ENCODE measurements at places on chromosomes 7 and 10.

GRCh38 chr10:114073395-114074186 lies 29.9 kb downstream of the ADRB1 start:
- no peak for DNase-seq

DNA sequence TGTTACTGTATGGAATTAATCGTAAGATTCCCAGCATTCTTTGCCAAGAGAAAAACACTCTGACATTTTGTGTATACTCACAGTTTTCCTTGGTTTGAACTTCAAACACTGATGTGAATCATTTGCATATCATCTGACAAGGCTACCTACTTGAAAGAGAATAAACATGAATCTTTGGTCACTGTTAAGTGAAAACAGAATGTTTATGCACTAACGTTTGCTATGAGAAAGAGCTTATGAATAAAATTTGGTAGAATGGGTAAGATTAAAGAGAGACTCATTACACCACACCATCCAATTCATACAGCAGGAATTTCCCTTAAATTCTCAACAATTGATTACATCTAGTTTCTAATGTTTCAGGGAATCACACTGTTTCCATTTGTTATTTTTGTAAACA lies 46.6 kb downstream of the MACC1 start:
- DNase-seq, result no peak

DNA sequence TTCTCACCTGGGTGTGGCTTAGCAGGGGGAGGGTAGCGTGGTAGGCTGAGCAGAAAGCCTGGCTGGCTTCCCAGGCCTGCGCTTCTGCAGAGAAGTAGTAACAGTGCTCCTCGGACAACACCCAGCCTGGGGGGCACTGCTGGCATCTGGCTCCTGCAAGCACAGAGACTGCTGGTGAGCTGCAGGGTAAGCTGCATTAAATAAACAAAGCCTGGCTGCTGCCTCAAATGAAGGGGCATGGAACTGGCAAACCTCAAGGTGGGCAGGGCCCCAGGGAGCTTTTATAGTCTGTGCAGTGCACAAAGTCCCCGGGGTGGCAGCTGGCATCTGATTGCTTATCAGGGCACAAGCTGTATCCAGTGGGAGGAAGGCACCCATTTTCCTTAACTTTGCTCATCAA lies 3.9 kb downstream of the KLRG2 start:
- DNase-seq, result no peak

GRCh38 chr10:5589011-5589660 lies 64.4 kb downstream of the CALML3 start:
- DNase-seq, result no peak

GRCh38 chr10:69500864-69501468 lies 49.7 kb downstream of the TSPAN15 start:
- no peak for DNase-seq

GRCh38 chr7:68892236-68892635 lies 706.0 kb upstream of the AUTS2 start:
- DNase-seq, result no peak

GRCh38 chr10:101225846-101226421 lies 3.3 kb downstream of the LBX1 start:
- no peak for DNase-seq

DNA sequence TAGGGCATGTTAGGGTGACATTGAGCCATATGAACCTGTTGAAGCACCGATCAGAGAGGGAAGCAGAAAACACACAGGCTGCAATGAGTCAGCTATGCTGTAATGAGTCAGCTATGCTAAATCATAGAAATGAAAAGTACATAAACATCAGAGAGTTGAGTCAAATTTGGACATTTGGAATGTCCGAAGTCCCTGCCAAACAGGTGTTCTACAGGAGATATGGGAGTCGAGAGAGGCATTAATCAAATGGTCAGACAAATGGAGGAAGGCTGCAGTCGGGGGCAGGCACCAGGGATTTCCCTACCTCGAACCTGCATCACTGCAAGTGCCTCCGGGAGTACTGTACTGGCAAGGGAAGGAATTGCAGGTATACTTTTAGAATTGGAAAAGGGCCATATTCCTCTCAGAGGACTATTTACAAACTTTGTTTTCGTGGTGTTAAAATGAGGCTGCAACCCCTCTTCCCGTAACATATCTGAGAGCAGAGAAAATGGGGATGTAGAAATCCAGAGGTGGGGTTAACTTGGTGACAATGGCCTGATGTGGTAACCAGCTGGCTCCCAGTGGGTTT lies 8.8 kb upstream of the ZC3HAV1 start:
- DNase-seq, result no peak

- no peak for DNase-seq
Measured at GRCh38 chr10:110410329-110411046, 87.2 kb upstream of the DUSP5 start.

DNA sequence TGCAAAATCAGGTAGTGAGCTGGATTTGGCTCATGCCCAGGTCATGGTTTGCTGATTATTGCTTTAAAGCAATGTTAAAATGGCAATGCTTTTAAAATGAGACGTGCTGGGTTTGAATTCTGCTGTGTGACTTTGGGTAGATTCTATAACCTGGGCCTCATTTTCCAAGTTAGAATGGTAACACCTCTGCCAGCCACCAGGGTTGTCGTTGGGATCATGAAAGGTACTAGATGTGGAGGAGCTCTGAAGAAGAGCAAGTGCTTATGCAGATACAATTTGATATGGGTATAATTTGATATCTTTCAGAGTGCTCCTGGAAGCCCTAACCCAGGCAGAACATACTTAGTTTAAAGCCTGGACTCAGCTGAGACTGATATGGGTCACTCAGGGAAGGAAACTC lies 60.0 kb downstream of the EVX1 start:
- DNase-seq, result no peak

- DNase-seq, result no peak
Measured at GRCh38 chr7:73865738-73866445, 4.9 kb downstream of the TMEM270 start.

DNA sequence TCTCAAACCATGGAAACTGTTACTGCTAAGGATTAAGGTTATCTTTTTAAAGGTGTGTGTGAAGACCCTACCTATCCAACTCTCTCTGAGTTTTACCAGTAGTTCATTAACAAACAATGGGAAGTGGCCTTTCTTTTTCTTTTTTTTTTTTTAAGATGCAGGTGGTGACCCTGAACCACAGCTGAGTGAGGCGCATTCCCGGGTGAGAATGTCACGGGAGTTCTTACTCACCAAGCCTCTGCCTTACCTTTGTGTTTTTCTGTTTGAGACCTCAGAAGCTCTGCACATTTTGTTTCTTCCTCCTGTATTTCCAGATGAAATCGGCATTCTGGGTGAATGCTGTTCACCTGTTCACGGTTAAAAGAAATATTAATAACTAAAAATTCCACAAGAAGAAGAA lies 2.5 kb downstream of the VIPR2 start:
- no peak for DNase-seq

GRCh38 chr10:128482052-128482451 lies 355.8 kb upstream of the MKI67 start:
- DNase-seq, result no peak

GRCh38 chr10:102546606-102547320 lies 43.0 kb downstream of the SUFU start:
- no peak for DNase-seq

DNA sequence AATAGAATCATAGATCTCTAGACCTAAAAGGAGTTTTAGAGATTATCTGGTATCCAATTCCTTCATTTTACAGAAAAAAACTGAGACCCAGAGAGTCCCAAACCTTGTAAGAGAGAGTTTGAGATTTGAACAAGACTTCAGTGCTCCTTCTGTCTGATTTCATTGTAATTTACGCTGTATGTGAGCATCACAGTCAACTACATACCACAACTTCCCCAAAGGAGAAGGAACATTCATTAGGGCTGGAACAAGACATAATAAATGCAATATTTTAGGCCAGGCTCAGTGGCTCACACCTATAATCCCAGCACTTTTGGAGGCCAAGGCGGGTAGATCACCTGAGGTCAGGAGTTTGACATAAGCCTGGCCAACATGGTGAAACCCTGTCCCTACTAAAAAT lies 17.3 kb upstream of the PRKAR2B start:
- DNase-seq, result no peak

GRCh38 chr10:34689053-34689452 lies 126.0 kb downstream of the PARD3 start:
- no peak for DNase-seq

DNA sequence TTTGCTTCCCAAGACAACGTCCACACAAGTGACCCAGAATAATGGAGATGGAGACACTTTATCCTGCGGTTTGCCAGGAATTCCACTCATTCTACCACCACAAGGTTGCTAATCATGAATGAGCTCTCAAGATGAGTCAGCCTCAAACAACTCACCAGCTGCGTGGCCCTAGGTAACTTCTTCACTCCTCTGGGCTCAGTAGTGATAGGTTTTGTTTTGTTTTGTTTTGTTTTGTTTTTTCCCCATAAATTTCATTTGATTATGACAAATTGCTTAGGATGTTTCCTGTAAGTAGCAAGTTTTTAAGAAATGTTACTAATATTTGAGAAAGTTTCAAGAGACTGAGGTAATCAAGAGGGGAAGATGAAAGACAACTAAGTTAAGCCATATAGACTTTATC lies 286.8 kb downstream of the PARD3 start:
- no peak for DNase-seq

DNA sequence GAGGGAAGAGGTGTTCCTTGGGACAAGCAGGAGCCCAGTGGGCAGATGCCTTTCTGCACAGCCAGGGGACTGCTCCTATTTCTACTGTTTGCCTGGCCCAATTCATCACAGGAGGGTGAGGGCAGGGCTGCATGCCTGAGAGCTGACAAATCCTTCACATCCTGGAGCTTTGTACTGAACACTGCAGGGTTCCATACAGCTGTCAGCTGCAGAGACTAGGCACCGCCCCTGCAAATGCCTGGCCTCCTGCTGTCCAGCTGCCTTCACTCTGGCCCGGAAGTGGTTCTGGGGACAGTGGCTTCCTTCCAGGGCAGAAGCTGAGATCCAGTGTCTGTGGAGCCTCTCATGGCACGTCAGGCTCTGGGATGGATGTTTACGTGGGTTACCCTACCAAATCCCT lies 470.7 kb downstream of the DNAJB6 start:
- DNase-seq, result no peak

GRCh38 chr7:47540387-47541350 lies 41.2 kb downstream of the TNS3 start:
- DNase-seq, result no peak

DNA sequence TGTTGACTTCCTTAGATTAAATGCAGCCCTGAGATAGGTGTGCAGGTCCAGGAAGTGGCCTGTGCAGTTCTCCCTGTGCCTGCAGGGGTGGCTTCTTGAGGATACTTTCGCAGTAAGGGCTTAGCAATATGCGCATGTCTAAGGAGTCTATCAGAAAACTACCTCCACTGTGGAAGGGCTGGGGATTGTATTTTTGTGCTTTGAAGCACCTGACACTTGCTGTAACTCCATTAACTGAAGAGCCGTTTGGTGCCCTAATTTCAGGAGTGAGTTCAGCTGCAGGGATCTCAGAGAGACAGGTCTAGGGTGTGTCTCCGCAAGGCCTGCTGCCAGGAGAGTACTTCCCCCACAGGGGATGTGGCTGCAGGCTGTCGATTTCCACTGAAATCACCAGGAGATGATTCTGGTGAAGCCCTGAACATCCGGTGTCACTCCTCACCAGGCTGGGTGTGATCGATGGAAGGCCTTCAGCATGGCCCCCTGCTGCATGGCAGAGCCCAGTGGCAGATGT lies 35.5 kb downstream of the IKZF1 start:
- DNase-seq, result no peak

DNA sequence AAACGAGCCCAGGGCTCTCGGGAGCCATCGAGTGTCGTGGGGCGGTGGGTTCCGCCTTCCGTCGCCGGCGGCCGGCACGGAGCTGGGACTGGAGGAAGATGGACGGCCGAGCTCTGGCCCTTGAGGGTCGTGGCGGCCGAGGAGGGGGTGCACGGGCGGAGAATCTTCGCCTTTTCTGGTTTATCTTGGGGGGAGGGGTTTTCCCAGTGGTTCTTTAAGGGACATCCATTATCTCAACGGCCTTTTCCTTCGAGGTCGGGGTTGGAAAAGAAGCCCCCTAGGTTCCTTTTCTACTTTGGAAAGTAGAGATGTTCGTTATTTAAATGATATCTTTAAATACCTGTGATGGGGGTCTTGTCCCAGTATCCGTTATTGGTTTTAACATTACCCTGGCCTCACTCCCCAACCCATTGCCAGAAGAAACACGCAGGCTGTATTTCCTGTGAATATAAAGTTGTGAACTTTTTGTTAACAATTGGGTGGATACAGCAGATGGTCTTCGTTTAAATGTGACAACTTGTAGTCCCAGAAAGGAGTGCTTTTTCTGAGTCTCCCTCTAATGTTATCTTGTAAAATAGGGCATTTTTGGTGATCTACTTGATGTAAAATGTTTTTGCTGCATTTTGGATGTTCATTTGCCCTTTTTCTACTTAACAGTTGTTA lies 765 bp downstream of the CCAR1 start:
- no peak for DNase-seq

DNA sequence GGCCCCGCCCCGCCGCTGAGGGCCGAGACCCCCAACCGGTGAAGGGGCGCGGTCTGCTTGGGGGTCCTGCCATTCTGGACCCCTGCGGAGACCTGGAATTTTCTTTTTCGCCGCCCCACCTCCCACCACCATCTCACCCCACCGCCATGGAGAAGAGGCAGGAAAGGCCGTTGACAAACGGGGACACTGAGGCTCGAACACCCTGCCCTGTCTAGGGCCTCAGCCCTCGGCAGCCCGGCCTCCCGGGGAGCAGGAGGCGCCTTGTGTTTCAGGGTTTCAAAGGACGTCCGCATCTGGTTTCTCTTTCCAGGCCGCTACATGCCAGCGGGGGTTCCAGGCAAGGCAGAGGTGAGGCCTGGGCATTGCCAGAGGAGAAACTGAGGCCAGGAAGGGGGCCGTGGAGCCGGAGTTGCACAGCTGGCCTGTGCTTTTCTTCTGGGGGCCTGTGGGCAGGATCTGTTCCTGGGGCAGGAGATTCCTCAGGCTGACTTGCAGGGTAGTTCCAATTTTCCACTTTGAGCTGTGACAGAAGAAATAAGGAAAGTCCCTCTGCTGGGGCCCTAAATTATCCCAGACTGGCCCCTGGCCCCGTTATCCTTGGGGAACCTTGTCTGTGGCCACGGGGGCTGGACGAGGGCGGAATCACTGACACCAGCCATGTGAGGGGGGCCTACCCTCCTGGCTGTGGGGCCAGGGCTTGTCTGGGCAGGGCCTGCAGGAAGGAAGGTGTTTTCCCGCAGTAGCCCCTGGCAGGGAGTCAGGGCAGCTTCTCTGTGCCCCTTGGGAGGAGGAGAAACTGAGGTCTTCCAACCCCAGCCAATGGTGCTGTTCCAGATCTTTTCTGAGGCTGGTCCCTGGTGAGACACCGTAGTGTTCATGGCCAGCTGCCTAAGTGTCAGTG lies 900 bp upstream of the MICALL2 start:
- DNase-seq, result no peak

DNA sequence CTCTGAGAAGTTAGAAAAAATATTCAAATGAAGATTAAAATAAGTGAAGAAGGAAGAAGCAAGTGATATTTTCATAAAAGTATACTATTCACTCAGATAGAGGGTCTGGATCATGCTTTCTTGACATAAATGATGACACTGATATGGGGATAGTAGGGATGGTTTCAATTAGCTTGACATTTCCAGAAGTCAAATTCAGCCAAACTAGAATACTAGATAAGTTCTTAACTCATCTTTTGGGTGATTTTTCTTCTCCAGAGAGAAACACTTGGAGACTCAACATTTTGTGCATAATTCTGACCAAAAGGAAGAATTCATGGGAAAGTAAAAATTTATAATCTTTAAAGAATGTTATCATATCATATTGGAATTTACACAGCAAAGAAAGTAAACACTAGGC lies 152.0 kb upstream of the LRGUK start:
- DNase-seq, result no peak
